GM23338 (cell line): ENCODE measurements at places on chromosomes 3 and 15. TPM values are rescaled to one million over a fixed set of nuclear protein-coding genes. Genes with fewer than 3 reads are reported as not detected.

The DAZL gene
- 2.5 and 3.2 TPM in 2 replicates for polyA plus RNA-seq

The ELL3 gene
- polyA plus RNA-seq: 12.0 and 14.2 TPM in 2 replicates

The TMEM42 gene
- 13.3 and 14.3 TPM in 2 replicates for polyA plus RNA-seq

The ADGRG7 gene
- polyA plus RNA-seq: not detected in 2 replicates

The ATP10A gene
- polyA plus RNA-seq: 0.36 and 0.66 TPM in 2 replicates

The FGD5 gene
- polyA plus RNA-seq: 6.9 and 7.4 TPM in 2 replicates

The GRK7 gene
- polyA plus RNA-seq: not detected in 2 replicates

The TRH gene
- polyA plus RNA-seq: 0.10 TPM in 1 of 2 replicates, not detected in the other

The LRRN1 gene
- 76.4 and 85.7 TPM in 2 replicates for polyA plus RNA-seq

The IGSF10 gene
- polyA plus RNA-seq: 0.24 and 0.50 TPM in 2 replicates

The C2CD4A gene
- 0.30 TPM in 1 of 2 replicates, not detected in the other for polyA plus RNA-seq

The ASB14 gene
- polyA plus RNA-seq: 0.38 and 0.87 TPM in 2 replicates

The SPINK8 gene
- polyA plus RNA-seq: not detected in 2 replicates

The ENTPD3 gene
- 0.19 and 0.32 TPM in 2 replicates for polyA plus RNA-seq

The GOLGA8S gene
- 0.05 TPM in 1 of 2 replicates, not detected in the other for polyA plus RNA-seq

The TPRG1 gene
- polyA plus RNA-seq: 0.26 and 0.74 TPM in 2 replicates

The RTP1 gene
- 5.4 and 6.3 TPM in 2 replicates for polyA plus RNA-seq

The GNAT1 gene
- polyA plus RNA-seq: not detected in 2 replicates

The CYP1A1 gene
- 0.16 and 0.21 TPM in 2 replicates for polyA plus RNA-seq

The C15orf39 gene
- 13.4 and 13.9 TPM in 2 replicates for polyA plus RNA-seq

The AQR gene
- 39.1 and 42.3 TPM in 2 replicates for polyA plus RNA-seq

The C3orf22 gene
- not detected in 2 replicates for polyA plus RNA-seq

The ATP8B4 gene
- 0.07 TPM in 1 of 2 replicates, not detected in the other for polyA plus RNA-seq

The FEZF2 gene
- 0.10 TPM in 1 of 2 replicates, not detected in the other for polyA plus RNA-seq

The CGGBP1 gene
- 45.3 and 55.5 TPM in 2 replicates for polyA plus RNA-seq

The SQOR gene
- polyA plus RNA-seq: 0.23 and 0.43 TPM in 2 replicates

The CHST2 gene
- polyA plus RNA-seq: 4.1 and 4.3 TPM in 2 replicates

The PRTG gene
- 0.63 and 0.70 TPM in 2 replicates for polyA plus RNA-seq

The SEMA3F gene
- 2.3 and 2.8 TPM in 2 replicates for polyA plus RNA-seq

The PIF1 gene
- polyA plus RNA-seq: 106 and 116 TPM in 2 replicates

The IRAK2 gene
- polyA plus RNA-seq: 0.37 and 0.68 TPM in 2 replicates

The MME gene
- 9.8 and 15.2 TPM in 2 replicates for polyA plus RNA-seq

The RFC4 gene
- polyA plus RNA-seq: 60.3 and 73.3 TPM in 2 replicates

The SH3GL3 gene
- polyA plus RNA-seq: 15.9 and 18.8 TPM in 2 replicates

The C3orf85 gene
- polyA plus RNA-seq: not detected in 2 replicates

The FBXL22 gene
- polyA plus RNA-seq: 0.26 and 1.2 TPM in 2 replicates

The DOCK3 gene
- 2.2 and 2.4 TPM in 2 replicates for polyA plus RNA-seq

The ADAMTS17 gene
- polyA plus RNA-seq: 0.60 and 0.70 TPM in 2 replicates

The AP2M1 gene
- 190 and 215 TPM in 2 replicates for polyA plus RNA-seq

The GP5 gene
- 0.15 TPM in 1 of 2 replicates, not detected in the other for polyA plus RNA-seq

The HPS3 gene
- polyA plus RNA-seq: 40.9 and 41.7 TPM in 2 replicates
